ENCODE measurements at places on chromosomes 3 and 15.

- DNase-seq: no peak
These were observed 117.3 kb downstream of the RPL22L1 start for GRCh38 chr3:170752571-170753155.

- peak; percentile 94 for DNase-seq
These were observed 13.9 kb upstream of the PRICKLE2 start for GRCh38 chr3:64238971-64239667.

DNA sequence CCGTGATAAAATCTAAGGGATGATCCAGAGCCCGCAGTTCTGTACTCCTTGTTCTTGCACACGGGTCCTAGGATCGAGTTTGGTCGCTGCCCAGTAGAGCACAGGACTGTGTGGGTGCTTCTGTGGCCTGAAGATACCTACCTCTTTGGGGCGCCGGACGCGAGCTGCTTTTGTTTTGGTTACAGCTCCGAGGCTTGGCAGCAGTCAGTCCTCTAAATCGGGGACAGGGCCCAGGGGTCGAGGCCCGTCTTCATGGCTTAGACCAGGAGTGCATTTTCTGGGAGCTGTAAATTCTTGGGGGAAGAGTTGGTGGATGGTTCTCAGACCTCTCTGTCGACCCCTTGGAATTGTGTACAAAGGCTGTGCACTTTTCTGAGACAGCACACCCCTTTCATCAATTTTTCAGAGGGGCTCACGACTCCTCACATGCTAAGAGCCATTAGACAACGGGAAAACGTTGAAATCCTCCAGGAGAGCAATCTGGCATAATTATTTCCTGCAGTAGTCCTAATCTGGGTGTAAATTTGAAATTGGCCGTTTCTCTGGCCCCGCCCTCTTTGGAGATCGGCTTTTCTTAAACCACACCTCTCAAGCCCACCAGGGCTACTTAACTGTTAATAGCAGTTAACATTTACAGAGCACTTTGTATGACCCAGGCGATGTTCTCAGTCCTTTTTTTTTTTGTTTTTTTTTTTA lies 928 bp downstream of the CEP97 start:
- peak; percentile 16 for DNase-seq

DNA sequence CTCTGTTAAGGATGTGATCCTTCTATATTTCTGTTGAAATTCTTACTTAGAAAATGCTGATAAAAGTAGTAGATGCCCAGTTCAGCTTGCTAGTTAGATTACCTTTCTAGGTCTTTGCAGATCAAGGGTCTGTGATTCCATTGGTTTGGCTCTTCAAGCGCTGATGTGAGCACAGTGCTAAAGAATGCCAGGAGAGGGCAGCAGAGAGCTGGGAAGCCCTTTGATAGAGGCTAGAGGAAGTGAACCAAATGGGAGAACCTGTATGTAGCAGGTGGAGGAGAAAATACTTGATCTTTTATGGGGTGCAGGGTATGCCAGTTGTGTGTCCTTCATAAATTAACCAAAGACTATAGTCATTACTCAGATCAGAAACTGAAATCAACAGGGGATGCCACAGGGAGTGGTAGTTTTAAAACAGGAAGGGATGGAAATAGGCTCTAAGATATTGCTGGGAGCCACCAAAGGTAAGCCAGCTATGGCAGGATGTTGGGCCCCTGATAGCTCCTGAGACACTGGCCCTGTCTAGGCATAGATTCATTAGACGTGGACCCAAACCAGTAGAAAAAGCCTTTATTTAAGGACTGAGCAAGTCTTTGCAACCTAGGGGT lies 677.4 kb downstream of the SQOR start:
- DNase-seq: peak; percentile 70

DNA sequence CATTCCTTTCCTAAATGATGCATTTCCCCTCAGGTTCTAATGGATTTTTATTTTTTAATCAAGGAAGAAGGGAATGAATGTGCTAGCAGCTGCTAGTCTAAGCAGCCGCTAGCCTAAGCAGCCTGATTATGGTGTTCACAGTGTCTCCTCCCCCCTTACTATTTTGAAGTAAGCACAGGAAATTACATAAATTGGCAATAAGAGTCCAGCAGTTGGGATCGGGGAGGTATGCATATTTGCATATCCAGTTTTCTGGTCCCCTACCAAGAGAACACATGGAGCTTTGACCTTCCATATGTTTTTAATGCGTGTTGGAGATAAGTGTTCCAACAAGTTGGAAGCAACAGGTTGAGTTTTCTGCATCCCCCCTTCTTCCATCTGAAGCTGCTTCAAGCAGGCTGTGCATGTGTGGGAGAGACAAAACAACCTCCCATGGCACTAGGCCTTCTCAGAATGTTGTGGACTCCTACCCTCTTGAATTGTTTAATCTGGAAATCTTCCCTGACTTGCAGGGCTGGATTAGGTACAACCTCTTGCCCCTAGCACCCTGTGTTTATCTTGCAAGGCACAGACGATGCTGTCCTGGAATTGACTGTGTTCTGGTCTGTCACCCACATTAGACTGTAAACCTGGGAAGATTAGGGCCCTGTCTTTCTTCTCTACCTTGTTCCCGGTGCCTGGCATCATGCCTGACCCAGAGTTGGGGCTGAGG lies 124.8 kb upstream of the LRIG1 start:
- no peak for DNase-seq
